ENCODE measurements at places on chromosomes 11 and 22.

- no peak for DNase-seq
Measured at GRCh38 chr11:72352859-72353551, 81.3 kb downstream of the CLPB start.

GRCh38 chr11:69642913-69643632, 2.1 kb downstream of the CCND1 start:
- DNase-seq, result peak; percentile 73

GRCh38 chr11:106495046-106495445, 417.6 kb downstream of the AASDHPPT start:
- no peak for DNase-seq

DNA sequence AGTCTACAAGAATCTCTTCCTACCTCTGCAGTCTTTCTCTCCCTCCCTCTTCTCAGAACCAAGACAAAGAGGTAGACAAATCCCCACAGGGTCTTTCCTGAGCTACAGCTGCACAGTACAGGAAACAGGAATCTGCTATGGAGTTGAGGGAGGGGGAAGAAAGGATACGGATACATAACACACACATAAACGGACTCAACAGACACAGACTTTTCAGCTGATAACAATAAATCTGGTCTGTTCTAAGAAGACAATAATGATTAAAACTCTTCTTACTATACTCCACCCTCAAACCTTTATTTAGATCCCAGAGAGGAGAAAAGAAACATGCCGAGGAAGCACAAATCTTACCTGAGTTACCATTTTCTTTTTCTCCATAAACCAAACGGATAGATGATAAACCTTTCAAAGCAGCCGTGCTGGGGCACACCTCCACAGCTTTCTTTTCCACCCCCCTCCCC, 122.2 kb downstream of the APOL5 start:
- no peak for DNase-seq

DNA sequence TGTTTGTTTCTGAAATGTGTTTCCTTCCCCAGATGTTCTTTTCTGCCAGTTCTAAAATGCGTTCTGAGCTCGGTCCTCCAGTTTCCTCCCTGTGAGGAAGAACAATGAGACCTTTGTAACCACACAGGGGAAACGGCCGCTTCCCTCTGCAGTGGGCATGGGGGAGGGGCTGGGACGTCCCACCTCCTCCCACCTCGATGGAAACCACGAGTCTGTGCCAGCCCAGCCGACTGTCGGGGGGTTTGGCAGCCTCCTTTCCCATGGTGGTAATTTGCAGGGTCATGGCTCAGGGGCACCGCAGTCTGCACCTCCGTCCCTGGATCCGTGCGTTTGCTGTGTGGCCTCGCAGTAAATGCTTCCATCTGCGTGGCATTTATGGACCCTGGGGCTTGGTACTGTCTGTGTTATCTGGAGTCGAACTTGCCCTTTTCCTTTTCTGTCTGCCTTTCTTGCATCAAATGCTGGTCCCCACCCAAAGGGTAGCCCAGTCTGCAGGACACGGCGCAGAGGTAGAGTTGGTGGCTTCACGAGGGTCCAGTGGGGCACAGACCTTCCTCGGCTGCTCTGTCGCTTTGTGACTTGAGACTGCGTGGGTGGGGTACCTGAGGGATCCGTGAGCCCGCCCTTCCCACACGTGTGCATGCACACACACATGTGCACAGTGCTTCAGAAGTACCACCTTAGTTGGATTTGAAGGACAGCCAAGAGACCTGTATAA, 16.1 kb downstream of the LRP5 start:
- DNase-seq, result peak; percentile 37

GRCh38 chr22:38489561-38490145, 16.5 kb downstream of the DDX17 start:
- DNase-seq, result no peak

- DNase-seq, result no peak
Measured at GRCh38 chr11:25423436-25424199, 908.3 kb upstream of the ANO3 start.

- no peak for DNase-seq
Measured at GRCh38 chr11:25309818-25310217, 813.0 kb downstream of the LUZP2 start.

GRCh38 chr11:67099831-67100324, 19.2 kb upstream of the KDM2A start:
- no peak for DNase-seq

DNA sequence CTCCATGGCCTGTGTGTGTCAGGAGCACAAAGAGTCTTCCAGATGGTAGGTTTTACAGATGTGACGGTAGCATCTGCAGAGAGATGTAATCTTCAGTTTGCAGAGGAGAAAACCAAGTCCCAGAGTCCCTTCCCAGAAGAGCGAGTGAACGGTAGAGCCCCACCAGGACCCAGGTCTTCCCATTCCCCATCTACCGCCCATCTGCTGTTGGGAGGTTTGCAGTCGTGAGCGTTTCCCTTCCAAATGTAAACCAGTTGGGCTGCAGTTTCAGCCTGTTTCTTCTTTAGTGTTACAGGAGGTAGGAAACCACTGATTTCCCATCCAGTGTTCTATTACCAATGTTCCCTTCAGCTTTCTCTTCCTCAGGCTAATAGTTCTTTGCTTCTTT, 24.0 kb downstream of the PANX1 start:
- no peak for DNase-seq

GRCh38 chr11:69357458-69358397, 63.8 kb downstream of the MYEOV start:
- DNase-seq, result no peak

DNA sequence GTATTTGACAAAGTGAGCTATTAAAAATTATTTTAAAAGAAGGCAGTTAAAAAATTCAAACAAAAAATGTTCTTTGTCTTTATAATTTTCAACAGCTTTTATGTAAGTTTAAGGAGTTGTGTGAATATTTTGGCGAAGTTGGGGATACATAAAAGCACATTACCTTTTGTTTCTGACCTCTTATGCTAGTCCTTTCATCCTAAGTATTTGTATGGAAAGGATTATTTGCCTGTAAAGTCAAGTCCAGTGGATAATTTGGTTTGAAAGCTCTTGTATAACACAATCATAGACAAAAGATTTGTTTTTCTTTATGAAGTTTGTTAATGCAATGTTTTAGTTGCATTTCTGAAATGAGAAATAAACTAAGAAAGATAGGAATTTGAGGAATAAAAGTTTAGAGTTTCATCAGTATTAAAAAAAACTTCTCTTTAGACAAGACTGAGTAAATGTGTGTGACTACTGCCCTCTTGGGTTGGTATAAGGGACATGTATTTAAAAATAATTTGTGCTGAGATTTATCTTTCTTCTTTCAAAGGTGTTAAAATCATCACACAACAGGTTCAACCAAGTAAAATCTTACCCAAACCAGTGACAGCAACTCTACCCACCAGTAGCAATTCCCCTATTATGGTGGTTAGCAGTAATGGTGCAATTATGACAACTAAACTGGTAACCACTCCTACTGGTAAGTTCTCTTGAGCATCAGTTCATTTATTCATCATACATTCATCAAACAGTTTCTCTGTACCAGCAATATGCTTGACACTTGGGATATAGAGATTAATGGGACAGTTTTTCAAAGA, 68.2 kb downstream of the EMSY start:
- DNase-seq, result no peak

GRCh38 chr11:76825726-76826396, 34.9 kb upstream of the ACER3 start:
- DNase-seq, result no peak

DNA sequence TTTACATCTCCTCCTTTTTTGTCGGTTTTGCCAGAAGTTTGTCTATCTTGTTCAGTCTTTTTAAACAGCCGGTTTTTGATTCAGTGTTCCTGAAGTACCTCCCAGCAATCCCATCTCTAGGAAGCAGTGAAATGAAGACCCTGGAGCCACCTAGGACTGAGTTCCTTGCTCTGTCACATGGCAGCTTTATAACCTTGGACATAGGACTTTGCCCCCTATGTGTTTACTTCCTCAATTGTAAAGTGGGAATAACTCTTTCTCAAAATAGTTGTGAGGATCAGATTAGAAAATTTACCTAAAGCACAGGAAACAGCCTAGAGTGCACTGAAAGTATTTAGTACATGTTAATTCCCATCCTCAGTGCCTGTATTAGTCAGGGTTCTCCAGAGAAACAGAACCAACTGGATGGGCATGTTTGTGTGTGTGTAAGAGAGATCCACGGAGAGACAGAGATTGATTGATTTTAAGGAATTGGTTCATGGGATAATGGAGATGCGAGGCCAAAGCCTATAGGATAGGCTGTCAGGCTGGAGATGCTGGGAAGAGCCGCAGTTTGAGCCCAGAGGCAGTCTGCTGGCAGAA, 20.0 kb downstream of the FAM83F start:
- DNase-seq, result no peak

GRCh38 chr11:118705791-118706545, 26.5 kb upstream of the TREH start:
- no peak for DNase-seq

GRCh38 chr11:10975287-10975721, 117.5 kb upstream of the ZBED5 start:
- no peak for DNase-seq

- no peak for DNase-seq
Measured at GRCh38 chr11:78429209-78429608, 11.6 kb upstream of the GAB2 start.

DNA sequence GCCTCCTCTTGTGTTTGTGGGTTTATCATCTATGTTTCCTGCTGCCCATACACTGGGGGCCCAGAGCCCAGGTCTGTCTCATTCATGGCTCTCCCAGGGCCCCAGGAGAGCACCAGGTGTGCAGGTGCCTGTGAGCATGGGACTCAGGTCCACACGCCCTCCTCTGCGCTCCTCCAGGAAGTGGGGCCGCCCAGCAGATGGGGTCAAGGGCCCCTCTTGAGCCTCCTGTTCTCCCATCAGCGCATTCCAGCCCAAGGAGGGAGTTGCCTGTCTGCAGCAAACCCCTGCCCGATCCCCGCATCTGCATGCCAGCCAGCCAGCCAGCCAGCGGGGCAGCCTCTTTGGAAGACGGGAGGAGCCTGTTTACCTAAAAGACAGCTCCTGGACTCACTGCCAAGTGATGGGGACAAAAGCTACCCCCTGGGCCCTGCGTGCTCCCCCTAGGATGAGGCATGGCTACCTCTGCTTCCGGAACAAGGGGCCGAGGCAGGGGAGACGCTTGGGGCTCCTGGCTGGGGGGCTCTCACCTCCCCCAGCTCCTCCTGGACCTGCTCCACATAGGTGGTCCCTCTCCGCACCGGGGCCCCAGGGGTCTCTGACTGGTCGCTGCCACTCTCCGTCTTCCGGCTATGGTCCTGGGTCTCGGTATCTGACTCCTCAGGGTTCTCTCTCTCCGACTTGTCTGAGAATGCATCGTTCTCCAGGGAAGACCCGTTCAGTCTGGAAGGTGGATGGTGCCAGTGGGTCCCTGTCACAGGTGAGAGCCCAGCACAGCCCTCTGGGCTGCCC, 49.7 kb upstream of the CARS1 start:
- no peak for DNase-seq

GRCh38 chr22:46465793-46466192, 71.6 kb downstream of the CELSR1 start:
- no peak for DNase-seq

DNA sequence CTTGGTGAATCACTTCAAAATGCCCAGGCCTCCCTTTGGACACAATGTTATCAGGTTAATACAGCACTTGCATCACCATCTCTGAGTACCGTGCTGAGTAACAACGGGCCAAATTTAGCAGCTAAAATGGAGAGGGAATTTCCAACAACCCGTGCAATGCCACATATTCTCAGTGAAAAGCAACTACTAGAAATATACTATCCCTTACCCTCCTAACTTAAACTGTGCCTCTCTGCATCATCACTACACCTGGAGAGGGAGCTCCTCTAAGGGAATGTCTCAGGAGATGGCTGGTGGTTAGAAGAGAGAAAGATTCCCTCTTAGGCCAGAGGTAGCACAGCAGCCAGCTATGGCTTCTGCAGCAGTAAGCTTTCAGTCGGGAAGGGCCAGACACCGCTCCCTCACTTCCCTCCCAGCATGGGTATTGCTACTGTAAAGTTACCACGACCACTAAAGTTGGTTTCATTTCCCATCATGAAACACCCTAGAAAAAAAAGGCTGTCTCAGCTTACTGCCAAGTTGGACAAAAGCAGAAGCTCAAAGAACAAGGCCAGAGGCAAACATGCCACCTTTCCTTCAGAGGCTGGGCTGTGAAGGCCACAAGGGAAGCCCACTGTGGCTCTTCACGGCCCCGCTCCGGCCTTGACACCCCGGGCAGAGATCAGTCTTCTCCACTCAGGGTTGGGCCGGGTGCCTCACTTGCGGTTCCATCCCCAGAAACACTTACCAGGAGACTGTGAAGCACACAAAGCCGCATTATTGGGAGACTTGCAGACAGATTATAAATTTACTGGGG, 3.9 kb downstream of the MAML2 start:
- peak; percentile 64 for DNase-seq

DNA sequence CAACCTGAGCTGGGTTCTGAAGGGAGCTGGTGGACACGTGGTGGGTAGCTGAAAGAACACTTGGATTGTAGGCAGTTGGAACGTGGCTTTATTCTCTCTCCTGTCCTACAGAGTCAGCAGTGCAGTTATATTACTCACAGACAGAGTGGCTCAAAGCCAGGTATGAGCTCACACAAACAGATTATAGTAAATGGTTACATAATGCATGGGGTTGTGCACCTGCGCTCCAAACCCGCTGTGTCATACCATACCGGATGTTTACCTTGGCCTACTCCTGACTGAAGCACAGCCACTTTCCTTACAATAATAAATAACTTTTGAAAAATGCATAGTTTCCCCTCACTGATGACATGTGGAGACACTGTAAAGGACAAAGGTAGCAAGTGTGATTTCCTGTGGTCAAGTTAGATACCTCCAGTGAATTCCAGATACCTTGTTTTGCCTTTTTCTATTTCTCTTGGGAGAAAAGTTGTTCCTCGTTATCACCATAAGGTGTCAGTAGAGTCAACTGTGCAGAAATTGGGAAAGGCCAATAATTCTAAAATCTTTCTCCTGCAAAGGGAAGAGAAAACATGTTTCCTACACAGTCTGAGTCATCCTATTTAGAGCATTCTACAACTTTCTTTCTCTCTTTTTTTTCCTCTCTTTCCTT, 13.5 kb downstream of the MS4A6A start:
- DNase-seq, result no peak

GRCh38 chr22:47178339-47178738, 415.9 kb downstream of the TBC1D22A start:
- DNase-seq, result no peak

All from activated CD4-positive, alpha-beta T cell treated with anti-CD3 and anti-CD28 coated beads, Interleukin-2, amount 10 ng/mL, durations not matched to agents 7 days and 5 days (primary cell).